ENCODE measurements at places on chromosomes 5 and 9. TPM values are rescaled to one million over a fixed set of nuclear protein-coding genes. Genes with fewer than 3 reads are reported as not detected.

DNA sequence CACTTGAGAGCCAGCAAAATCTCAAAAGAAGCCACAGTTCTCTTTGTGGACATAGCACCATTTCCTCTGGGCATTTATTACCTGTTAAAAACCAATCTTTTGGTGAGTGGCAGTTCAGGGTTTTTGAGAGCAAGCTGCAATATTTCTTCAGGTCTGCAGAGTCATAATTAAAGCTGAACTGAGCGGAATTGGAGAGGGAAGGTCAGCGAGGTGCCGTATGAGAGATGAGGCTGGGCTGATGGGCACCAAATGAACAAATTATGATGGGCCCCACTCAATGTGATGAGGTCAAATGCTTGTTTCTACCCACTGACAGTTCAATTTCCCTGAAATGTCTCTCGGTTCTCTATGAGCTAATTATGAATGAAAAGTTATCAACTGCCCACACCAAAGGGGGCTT is 231.9 kb downstream of the AP3B1 start:
- no peak for DNase-seq

The GFI1B gene
- total RNA-seq = 0.12 TPM

GRCh38 chr9:131019388-131020239 is 10.6 kb downstream of the LAMC3 start:
- no peak for DNase-seq

GRCh38 chr5:167953151-167953798 is 338.2 kb upstream of the WWC1 start:
- no peak for DNase-seq

GRCh38 chr5:135545099-135545498 is 9.3 kb upstream of the NEUROG1 start:
- DNase-seq = no peak

The ANKS6 gene
- 14.9 TPM for total RNA-seq

The SERF1A gene
- total RNA-seq = 14.1 TPM

GRCh38 chr5:171162596-171162995 is 146.5 kb upstream of the TLX3 start:
- no peak for DNase-seq

DNA sequence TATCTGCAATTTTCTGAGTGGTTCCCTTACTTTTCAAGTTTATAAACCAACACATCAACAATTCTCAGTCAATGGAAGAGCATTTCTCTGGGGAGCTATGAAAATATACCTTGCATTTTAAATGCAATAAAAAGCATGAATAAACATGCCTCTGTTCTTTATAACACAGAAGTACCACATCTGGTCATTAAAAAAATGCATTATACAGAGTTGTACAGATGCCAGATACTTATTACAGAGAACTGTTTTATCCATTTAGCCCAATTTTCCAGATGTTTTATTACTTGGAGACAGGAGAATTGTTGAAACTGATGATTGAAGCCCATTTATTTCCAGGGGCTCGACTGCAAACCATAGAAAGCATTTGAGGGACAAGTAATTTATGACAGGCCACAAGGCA is 19.2 kb upstream of the HEXB start:
- DNase-seq = no peak

The CCDC187 gene
- total RNA-seq = not detected

DNA sequence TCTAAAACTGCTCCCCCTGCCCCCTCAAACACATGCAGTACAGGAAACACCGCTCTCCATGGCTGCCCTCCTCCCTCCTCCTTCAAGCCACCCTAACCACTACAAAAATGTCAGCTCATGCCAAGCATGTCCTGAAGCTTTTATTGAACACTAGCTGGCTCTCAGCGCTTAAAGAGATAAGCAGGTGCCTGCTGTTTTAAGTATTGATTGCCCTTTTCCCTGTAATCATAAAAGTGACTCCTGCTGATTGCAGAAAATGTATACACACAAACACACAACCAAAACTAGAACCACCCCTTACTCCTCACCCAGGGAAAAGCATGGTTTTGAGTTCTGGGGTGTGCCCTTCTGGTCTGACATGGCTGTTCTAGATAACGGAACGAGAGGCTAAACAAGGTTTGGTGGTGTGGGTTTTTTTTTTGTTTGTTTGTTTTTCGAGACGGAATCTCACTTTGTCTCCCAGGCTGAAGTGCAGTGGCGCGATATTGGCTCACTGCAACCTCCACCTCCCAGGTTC is 3.7 kb upstream of the UCK1 start:
- DNase-seq = no peak

The LCNL1 gene
- not detected for total RNA-seq

DNA sequence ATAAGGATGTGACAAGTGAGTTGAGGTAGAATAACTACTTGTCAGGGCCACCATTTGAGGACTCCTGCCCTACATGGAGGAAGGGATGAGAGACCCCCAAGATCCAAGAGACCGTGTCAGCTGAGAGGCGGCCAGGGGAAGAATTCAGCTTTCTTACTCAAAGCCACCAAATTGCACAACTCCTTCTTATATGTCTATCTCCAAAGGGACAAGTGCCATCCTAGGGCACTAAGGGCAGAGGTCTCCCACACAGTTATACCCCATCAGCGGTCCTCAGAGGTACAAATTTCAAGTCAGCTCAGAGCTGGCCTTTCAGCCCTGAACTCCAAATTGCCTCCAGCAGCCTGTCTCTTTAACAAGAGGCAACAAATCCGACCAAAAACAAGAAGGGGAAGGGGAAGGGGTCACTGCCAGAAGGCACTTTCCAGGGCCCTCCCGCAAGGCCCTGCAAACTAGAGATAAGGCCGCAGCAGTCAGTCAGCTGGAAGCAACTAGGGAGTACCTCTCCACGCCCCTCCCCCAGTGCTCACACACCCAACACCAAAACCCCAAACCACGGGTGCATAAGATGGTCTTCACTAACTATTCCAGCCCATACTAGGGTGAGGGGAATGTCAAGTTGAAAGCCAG is 6.1 kb upstream of the STOML2 start:
- no peak for DNase-seq

GRCh38 chr9:107118863-107119624 is 164.0 kb upstream of the RAD23B start:
- no peak for DNase-seq

The SLC36A3 gene
- total RNA-seq = not detected

GRCh38 chr9:68668127-68668526 is 36.9 kb upstream of the PIP5K1B start:
- DNase-seq = no peak

DNA sequence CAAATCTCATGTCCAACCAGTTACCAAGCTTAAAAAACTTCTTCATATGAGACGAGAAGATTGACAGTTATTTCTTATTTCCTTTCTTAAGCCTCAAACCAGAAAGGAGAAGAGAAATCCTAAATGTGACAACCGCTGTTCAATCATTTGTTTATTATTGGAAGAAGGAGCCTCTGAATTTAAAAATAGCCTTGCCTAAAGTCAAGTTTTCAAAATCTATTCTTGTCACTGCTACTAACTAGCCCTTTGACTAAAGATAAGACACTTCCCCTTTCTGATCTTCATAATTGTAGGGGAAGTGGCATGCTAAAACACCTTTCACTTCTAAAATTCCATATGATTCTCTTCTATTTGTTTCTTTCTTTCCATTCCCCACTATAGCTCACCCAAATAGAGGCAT is 106.2 kb upstream of the EMB start:
- DNase-seq = no peak

DNA sequence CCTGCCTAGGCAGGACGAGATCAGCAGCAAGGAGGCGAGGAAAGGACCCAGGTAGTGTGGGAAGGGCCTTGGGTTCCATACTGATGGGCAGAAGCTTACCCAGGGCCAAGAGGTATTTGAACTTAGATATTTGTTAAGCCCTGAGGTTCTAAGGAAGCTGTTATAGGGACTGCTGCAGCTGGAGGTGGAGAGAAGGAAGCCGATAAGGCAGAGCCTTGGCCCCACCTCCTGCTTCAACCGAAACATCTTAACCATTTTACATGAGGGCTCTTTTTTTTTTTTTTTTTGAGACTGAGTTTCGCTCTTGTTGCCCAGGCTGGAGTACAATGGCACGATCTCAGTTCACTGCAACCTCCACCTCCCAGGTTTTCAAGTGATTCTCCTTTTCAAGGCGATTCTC is 8.6 kb upstream of the AQP3 start:
- DNase-seq = no peak

The PCDHGA12 gene
- total RNA-seq = 0.12 TPM

The NRG2 gene
- total RNA-seq = 0.07 TPM

The CER1 gene
- not detected for total RNA-seq

DNA sequence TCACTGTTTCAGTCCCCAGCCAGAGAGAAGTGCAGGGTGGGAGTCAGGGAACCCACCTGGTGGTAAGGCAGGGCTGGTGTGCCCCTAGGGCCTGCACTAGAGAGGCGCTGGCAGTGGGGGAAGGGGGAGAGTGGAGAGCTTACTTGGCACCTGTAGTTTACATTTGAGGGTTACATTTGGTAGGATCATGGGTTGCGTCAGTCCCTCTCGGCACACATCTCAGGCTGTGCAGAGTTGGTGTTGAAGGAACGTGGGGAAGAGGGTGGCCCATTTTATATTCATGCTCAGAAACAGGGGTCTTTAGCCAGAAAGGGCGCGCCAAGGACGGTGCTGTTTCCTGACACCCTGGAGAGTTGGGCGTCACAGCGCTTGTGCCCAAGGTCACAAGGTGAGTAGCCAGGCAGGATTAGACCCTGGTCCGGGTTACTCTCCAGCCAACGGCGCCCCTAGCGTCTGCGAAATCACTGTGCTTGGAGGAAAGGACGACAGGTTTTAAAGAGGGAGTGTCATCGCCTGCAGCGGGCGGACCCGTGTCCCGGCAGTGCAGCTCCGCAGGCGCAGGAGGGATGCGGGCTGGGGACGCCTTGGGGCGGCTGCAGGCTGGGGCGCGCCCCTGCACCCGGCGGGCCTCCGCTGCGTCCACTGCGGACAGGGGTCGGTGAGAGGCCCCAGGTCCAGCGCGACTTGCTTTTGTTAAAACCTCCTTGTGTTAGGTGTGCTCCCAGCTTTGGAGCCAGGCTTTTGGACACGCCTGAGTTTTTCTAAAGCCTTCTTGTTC is 272.6 kb downstream of the FANCC start:
- DNase-seq = no peak

DNA sequence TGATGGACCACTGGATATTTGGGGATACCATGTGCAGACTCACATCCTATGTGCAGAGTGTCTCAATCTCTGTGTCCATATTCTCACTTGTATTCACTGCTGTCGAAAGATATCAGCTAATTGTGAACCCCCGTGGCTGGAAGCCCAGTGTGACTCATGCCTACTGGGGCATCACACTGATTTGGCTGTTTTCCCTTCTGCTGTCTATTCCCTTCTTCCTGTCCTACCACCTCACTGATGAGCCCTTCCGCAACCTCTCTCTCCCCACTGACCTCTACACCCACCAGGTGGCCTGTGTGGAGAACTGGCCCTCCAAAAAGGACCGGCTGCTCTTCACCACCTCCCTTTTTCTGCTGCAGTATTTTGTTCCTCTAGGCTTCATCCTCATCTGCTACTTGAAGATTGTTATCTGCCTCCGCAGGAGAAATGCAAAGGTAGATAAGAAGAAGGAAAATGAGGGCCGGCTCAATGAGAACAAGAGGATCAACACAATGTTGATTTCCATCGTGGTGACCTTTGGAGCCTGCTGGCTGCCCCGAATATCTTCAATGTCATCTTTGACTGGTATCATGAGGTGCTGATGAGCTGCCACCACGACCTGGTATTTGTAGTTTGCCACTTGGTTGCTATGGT is 54.5 kb upstream of the HNRNPA0 start:
- DNase-seq = no peak

GRCh38 chr5:74516211-74516636 is 124.3 kb downstream of the ENC1 start:
- no peak for DNase-seq

The CDH9 gene
- not detected for total RNA-seq

DNA sequence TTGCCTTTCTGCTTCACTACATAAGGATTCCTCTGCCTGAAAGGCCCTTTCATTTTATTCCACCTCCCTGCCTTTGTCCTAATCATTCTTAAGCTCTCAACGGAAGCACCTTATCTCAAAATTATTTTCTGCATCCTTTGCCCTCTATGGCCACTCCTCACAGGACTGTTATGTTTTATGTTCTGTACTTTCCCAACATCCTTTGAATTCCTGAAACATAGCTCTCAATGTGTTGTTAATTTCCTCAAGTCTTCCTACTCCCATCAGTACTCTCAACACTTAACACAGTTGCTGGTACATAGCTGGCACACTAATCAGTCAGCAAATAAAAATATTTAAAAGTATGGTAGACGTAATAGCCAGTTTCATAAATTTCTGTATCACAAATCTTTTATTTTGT is 193.0 kb downstream of the RFX3 start:
- DNase-seq = no peak

The SPATA31C1 gene
- not detected for total RNA-seq

- DNase-seq = no peak
Measured at GRCh38 chr5:178355671-178356070, 123.1 kb upstream of the PHYKPL start.

- no peak for DNase-seq
Measured at GRCh38 chr5:110716247-110717245, 9.9 kb downstream of the TMEM232 start.

DNA sequence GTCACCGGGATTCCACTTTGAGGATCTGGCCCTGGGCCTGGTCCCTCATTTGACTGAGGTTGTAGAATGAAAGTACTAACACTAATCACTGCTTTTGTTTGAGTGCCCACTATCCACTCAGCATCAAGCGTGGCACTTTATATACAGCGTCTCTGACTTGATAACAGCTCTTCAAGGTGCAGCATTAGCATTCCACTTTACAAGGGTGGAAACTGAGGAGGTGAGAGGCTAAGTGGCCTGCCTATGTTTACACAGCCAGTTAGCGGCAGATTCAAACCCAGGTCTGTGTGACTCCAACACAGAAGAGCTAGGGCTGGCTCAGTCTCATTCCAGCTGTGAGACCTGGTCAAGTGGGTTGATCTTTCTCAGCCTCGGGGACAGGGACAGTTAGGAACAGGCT is 5.9 kb downstream of the KCNMB1 start:
- DNase-seq = no peak
